ENCODE measurements at places on chromosomes 7 and 10.
A peak's percentile ranks its signal among the peaks of the same experiment; 100 is the strongest.

DNA sequence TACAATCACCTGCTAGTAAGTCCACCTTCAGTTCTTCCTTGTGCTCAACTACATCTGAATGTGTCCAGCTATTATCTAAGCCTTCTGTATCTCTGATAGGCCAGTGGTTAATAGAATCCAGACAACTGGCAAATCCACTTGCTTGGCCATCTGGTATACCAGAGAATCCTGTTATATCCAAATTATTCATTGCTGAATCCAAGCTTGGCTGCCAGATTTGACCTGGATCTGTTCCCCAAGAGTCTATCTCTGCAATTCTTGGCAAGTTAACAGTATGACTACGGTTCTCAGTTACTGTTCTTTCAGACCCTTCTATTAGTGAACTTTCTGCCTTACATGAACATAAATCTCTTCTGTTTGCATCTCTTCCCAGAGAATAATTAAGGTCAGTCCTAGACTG lies 154.6 kb upstream of the TARP start:
- no peak for DNase-seq

GRCh38 chr7:77746824-77747165 lies 50.5 kb downstream of the RSBN1L start:
- no peak for DNase-seq

GRCh38 chr10:37488792-37489657 lies 363.6 kb downstream of the ANKRD30A start:
- DNase-seq, result no peak

DNA sequence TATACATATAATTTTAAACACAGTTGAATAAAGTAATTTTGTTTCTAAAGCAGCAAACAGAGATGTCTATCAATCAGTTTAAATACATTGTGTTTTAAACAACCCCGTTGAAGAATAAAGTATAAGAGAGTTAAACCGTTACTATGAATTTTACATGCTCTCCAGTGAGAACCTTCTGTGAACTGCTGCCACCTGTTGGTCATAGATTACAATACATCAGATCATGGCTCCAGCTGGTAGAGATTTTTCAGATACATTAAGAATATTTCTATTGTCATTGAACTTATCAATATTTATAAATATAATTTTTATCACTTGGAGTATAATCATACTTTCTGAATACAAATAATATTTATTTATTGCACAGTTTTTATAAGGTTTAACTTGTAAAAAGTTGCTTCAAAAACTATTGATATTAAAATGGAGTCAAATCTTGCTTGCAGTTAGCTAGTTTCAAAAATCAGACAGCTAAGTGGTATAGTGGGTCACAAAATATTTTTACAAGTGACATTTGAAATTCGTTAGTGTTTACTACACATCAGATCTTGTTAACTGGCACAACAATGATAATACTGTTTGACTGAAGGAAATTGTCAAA lies 561.2 kb upstream of the PHF14 start:
- no peak for DNase-seq

DNA sequence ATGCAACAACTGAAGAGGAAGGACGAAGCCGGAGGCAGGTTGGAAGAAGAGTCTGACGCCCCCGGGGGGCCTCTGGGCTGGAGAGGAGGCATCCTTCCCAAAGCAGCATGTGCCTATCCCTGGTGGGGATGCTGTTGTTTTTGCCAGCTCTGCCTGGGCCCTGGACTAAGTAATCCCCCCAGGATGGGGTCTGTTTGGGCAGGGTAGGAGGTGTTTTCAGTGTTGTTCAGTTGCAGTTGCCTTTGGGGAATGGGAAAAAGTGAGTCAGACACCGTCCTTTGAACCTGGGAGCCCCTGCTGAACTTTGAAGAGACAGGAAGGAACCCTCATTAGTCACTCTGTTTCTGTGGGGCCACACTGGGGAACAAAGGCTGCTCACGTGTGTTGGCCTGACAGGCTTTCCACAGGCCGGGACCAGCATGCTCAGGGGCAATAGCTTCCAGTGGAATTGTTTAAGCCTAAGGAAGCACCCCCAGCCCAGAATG lies 35.2 kb upstream of the GDF10 start:
- no peak for DNase-seq

DNA sequence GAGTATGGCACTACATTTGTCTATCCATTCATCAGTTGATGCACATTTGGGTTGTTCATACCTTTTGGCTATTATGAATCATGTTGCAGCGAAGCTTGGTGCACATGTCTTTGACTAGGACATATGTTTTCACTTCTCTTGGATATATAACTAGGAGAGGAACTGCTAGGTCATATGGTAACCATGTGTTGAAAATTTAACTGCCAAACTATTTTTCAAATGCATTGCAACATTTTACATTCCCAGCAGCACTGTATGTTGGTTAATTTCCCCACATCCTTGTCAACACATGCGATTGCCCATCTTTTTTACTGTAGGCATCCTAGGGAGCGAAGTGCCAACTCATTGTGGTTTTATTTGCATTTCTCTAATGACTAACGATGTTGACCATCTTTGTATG lies 183.4 kb downstream of the PRKCQ start:
- DNase-seq, result no peak

DNA sequence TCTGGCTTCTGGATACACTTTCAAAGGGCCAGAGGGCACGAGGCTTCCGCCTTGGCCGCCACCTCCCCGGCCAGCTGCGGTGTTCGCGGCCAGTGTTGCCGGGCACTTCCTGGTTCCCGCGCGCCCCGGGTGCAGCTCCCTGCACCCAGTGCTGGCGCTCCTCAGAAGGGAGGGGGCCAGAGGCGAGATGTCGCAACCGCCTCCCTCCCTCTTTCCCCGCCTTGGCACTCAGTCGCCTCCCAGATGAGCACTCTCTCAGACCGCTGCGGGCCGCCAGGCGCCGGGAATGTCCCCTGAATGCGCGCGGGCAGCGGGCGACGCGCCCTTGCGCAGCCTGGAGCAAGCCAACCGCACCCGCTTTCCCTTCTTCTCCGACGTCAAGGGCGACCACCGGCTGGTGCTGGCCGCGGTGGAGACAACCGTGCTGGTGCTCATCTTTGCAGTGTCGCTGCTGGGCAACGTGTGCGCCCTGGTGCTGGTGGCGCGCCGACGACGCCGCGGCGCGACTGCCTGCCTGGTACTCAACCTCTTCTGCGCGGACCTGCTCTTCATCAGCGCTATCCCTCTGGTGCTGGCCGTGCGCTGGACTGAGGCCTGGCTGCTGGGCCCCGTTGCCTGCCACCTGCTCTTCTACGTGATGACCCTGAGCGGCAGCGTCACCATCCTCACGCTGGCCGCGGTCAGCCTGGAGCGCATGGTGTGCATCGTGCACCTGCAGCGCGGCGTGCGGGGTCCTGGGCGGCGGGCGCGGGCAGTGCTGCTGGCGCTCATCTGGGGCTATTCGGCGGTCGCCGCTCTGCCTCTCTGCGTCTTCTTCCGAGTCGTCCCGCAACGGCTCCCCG lies at the start of gene FFAR4:
TSS of gene FFAR4 (plus strand) at position 231 of the 842 bp plus-strand sequence. CDS start at position 287, 56 bp downstream.
- no peak for DNase-seq

DNA sequence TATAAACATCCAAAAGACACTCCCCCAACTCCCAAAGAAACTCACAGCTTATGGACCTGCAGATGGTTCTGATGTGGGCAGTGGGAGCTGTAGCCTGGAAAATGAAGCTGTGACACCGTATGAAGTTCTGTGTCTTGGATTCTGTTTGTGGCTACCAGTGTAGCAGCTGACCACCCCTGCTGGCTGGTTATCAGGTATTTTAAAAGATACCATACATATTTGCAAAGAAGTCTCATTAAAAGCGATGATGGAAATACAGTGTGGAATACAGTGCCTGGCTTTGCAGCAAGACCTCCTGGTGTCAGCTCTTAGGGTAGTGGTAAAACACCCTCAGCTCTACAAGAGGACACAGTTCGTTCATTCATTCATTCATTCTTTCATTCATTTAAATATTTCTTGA lies 194.3 kb upstream of the PRKCQ start:
- no peak for DNase-seq

GRCh38 chr10:91043173-91043910 lies 122.5 kb upstream of the ANKRD1 start:
- DNase-seq, result no peak

- DNase-seq, result no peak
These were observed 137.5 kb downstream of the ZNF365 start for GRCh38 chr10:62511656-62512055.

- DNase-seq, result no peak
These were observed 91.1 kb downstream of the PLXNA4 start for GRCh38 chr7:132485136-132485535.

GRCh38 chr7:108613147-108613948 lies 43.7 kb downstream of the DNAJB9 start:
- no peak for DNase-seq

GRCh38 chr10:84026821-84027257 lies 112.5 kb upstream of the GHITM start:
- no peak for DNase-seq

- DNase-seq, result no peak
These were observed 241.7 kb downstream of the MAGI2 start for GRCh38 chr7:79211724-79212123.

GRCh38 chr10:44243851-44244510 lies 140.9 kb downstream of the CXCL12 start:
- no peak for DNase-seq

DNA sequence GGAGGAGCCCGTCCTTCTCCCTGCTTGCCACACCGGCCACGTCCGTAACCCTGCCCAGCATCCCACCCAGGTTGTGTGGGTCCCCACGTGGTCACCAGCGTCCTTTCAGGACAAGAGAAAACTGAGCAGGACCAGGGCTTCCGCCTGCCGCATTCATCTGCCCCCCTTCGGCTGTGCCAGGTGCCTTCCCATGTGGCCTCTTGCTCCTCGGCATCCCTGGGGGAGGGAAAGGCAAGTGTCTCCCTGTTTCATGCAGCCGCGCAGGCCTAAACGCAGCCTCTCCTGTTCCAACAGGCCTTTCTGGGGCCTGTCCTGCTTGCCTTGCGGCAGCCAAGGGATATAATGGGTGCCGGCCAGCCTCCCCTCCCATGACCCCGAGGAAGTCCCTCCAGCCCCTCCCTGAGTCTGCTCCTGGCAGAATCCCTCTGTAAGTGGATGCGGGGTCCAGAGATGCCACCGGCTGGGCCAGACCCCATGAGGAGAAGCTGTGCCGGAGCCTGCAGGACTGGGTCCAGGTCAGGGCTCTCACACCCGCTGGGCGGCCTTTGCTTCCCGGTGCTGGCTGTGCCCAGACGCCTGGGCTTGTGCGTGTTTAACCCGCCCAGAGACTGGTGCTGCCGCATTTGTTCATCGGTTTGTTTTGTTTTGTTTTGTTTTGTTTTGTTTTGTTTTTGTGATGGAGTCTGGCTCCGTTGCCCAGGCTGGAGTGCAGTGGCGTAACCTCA lies 23.1 kb downstream of the SHH start:
- DNase-seq, result no peak

- DNase-seq, result peak; percentile 53
These were observed 25.9 kb downstream of the RGS10 start for GRCh38 chr10:119516381-119517234.

GRCh38 chr7:116918704-116919103 lies 34.6 kb upstream of the ST7 start:
- DNase-seq, result no peak

GRCh38 chr10:99123851-99124250 lies 111.8 kb downstream of the HPSE2 start:
- DNase-seq, result no peak

GRCh38 chr10:110576220-110576619 lies 8.7 kb downstream of the SMC3 start:
- no peak for DNase-seq

GRCh38 chr10:68340358-68341080 lies 7.8 kb upstream of the PBLD start:
- no peak for DNase-seq

DNA sequence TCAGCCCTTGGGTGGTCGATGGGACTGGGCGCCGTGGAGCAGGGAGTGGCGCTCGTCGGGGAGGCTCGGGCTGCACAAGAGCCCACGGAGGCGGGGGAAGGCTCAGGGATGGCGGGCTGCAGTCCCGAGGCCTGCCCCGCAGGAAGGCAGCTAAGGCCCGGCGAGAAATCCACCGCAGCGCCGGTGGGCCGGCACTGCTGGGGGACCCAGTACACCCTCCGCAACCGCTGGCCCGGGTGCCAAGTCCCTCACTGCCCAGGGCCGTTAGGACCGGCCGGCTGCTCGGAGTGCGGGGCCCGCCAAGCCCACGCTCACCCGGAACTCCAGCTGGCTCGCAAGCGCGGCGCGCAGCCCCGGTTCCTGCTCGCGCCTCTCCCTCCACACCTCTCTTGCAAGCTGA lies 138.4 kb downstream of the BAMBI start:
- DNase-seq, result no peak

- DNase-seq, result no peak
These were observed 566.0 kb downstream of the CALN1 start for GRCh38 chr7:71846160-71846559.

DNA sequence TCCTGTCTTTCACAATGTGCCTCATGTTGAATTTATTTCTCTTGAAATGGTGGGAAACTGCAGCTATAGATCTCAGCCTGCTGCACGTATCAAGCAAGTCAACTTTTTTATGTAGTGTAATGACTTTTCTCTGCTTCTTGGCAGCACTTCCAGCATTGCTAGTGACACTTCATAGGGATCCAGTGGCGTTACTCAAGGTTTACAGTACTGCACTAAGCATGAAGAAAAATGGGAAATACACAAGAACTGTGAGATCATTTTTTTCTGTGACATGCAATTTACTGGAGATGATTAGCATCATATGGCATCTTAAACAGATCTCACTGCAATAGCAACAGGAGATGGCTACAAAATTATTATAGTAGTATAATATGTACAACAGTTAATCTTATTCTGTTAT lies 90.9 kb downstream of the POLR1F start:
- no peak for DNase-seq

DNA sequence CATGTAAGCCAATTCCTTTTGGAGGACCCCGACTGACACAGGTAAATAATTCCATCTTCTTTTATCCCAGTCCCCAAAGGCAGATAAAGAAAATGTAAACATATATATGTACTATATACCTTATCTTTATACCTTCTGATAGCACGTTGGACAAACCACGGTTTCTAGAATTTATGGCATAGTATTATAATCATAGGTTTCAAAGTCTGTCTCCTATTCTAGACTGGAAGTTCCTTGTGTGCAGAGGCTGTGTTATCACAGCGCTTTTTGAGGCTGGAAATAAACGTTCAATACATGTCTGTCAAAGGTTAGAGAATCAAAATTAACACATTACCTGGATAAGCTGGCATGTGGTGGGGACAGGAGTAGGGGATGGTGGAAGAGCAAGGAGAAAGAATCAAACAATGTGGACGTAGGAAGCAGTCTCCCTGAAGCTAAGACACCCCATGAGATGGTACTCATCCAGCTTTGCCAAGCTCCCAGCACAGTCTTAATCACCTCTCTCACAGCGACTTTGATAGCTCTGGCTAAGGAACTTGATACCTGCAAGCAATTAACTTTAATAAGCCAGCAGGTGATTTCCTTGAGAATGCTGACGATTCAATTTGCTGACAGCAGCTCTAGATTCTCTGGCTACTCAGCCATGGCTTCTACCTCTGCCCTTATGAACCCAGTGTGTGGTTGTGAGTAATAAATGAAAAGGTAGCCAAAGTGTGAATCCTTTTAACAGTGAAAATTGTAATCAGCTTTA lies 208.4 kb upstream of the LRRTM3 start:
- DNase-seq, result no peak

GRCh38 chr10:37379991-37380390 lies 254.6 kb downstream of the ANKRD30A start:
- DNase-seq, result no peak

Data from activated CD4-positive, CD25-positive, alpha-beta regulatory T cell treated with anti-CD3 and anti-CD28 coated beads, Interleukin-2, amount 50 U/mL, for 72 hours (primary cell).